ENCODE measurements at places on chromosomes 5 and 9. TPM values are rescaled to one million over a fixed set of nuclear protein-coding genes. Genes with fewer than 3 reads are reported as not detected.

CAMK2A gene
- 0.17 TPM for total RNA-seq

DNA sequence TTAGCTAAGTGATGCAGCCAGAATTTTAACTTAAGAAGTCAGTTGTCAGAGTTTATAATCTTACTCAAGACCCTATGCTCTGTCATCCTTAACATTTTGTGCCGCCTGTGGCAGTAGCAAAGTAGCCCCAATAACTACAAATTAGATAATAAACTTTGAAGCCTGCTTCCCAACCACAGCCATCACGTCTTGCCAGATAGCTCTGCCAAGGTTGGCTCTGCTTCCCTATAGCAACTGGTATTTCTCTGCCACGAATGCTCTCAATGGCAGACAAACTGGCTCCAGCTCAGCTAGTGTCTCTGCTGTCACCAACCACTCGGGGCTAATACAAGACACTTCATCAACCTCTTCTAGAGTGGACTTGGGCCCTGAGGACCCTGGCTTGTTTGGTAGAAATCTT, 576.1 kb downstream of the CDH12 start:
- DNase-seq, result no peak

DNA sequence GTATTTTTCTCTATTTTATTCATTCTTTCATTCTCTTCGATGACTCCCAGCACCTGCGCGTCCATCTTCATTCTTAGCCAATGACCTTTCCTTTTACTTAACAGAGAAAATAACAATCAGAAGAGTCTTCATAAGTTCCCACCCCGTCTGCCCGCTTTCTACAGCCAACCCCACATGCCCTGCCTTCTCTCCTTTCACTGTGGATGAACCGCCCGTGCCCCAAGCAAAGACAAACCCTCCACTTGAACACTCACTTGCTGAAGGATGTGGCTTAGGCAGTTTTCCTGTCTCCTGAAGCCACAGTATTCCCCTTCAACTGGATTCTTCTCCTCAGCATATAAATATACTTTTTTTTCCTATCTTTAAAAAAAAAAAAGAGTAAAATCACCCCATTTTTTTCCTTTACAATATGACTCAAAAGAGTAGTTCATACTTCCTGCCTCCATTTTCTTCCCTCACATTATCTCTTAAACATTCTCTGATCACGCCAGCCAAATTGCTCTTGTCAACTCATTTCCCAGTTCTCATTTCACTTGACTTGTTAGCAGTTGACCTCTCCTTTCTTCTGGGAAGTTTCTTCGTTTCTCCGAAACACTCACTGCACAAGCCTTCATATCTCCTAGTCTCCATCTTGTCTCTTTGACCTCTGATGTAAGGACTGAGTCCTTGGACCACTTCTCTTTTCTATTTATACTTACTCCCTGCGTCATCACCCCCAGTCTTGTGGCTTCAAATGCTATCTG, 11.1 kb downstream of the NIPSNAP3B start:
- no peak for DNase-seq

DNA sequence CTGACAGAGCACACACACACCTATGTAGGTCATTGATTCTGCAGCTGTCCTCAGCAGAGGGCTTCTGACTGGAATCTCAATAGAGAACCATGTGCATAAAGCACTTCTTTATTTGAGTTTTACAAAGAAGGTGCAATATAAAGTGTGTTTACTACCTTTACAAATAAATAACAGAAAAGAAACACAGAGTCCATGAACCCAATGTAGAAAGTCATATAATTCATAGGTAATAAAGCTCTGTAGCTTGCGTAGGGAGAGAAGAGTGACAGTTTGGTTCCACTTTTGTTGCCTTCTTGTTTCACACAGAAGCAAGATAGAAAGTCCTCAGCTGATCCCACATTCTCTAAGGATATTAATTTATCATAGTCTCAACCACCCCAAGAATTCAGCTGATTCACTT, 149.5 kb downstream of the GABRG2 start:
- no peak for DNase-seq

CNTFR gene
- total RNA-seq, result 0.05 TPM

DNA sequence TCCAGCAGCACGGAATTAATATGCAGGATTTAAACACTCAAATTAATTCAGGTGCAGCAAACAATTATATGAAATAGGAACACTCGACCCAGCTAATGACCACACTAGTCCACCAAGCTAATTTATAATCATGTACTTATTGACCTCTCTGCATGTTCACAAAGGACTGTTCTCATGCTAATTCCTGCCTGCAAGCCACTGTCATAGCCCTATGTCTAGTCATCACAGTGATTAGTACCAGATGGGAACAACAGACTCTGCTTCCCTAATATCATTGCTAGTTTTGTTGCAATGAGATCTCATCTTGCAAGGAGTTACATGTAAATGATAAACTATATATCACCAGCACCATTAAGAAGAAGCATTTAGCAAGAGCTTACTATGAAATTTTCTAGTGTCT, 553.0 kb upstream of the GRAMD2B start:
- peak; percentile 30 for DNase-seq

- DNase-seq, result no peak
These were observed at the start of gene THBS4 for GRCh38 chr5:80034962-80035821. TSS of gene THBS4 (plus strand) at chr5:80035348. CDS start at chr5:80035538, 190 bp downstream.

- no peak for DNase-seq
These were observed 82.9 kb downstream of the PHF2 start for GRCh38 chr9:93659044-93659836.

GRCh38 chr5:72096602-72097188, 10.6 kb upstream of the MAP1B start:
- peak; percentile 65 for DNase-seq

SPINK6 gene
- not detected for total RNA-seq

- no peak for DNase-seq
These were observed 177.6 kb upstream of the ST8SIA4 start for GRCh38 chr5:101080462-101081240.

DNA sequence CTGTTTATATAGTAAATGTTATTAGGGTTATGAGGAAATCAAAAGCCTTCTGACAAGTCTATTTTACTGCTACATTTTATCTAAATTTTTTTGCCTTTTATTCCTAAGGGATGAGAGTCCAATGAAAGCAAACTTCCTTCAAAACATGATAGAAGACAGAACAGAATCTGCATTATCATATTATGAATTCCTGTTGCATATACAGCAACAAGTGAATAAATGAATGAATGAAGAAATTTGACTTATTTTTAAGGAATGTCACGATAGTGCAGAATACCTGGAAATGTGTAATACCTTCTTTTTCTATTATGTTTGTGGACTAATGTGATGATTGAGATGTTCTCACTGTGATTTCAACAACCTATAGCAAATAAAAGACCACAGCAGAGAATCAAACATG, 13.5 kb upstream of the CAMLG start:
- DNase-seq, result no peak

GRCh38 chr5:133086366-133086875, 34.6 kb downstream of the HSPA4 start:
- DNase-seq, result no peak

DNA sequence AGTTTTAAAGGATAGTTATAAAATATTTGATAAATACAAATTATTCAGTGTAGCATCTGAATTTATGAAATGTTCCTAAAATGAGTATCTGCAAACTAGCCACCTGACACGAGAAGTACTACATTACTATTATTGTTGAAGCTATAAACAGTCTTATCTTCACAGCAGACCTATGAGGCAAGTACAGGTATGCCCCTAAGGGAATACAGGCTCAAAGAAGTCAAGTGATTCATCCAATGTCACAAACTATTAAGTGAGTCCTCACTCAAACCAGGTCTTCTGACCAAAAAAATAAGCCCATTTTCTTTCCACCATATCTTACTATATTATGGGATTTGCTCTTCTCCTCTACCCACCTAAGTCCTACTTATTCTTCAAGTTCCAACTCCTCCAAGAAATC, 28.7 kb downstream of the STRBP start:
- peak; percentile 42 for DNase-seq

DNA sequence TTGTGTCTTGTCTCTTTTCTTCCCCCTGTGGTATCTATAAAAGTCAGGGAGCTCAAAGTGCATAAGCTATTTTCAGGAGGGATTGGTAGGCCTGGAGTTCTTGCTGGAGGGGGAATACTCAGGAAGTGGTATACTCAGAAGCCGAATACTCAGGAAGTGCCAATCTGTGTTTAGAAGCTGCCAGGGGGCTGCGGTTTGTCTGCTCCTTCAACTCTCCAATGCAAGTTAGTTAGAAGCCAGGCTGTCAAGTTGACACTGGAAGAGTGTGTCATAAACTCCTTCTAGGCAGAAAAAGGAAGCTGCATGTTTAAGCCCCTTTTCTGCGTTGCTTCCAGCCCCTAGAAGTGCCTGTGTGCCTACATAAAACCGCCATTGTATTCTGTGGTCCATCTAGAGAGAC, 366.5 kb downstream of the TAF11L14 start:
- DNase-seq, result no peak

GRCh38 chr5:116652196-116652729, 77.6 kb upstream of the SEMA6A start:
- DNase-seq, result peak; percentile 9

GRCh38 chr5:74075501-74076484, 449.8 kb downstream of the ARHGEF28 start:
- no peak for DNase-seq

- DNase-seq, result peak; percentile 20
These were observed 1.0 kb upstream of the TSC1 start for GRCh38 chr9:132945186-132946130.

GRCh38 chr5:5598547-5599113, 176.2 kb downstream of the ICE1 start:
- no peak for DNase-seq

- DNase-seq, result no peak
These were observed 499.5 kb upstream of the KLF4 start for GRCh38 chr9:107989099-107989498.

DNA sequence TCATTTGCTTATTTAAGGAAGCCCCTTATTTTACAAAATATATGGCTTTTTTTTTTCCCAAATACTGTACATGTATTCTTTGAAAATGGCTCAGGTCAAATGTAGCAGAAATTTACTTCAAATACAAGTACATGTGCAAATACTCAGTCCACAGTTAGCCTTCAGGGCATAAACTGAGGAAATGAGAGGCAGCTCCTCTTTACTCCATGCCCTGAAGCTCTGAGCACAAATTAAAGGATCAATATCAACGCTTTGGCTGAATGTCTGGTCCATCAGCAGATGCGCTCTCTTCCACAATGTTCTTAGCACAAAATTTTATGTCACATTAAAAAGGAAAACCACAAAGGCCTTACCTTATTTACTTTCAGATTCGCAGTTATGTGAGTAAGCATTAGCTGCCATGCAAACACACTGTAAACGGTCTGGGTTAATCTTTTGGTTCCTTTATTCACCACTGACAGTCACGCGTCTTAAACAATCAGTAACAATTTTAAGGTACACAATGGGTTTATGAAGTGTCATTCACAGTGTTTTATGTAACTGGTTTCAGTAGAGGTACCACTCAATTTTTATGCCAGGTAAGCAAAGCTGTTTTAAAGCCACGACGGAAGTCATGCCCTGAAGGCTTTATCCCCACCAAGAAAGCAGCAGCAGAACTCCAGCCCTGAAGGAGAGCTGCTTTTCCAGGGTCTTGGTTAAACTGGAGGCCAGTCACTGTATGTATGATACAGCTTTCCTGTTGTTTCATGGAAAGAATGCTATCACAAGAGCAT, 103.4 kb downstream of the OTULIN start:
- DNase-seq, result peak; percentile 49

DOCK8 gene
- total RNA-seq, result 1.4 TPM

GRCh38 chr9:11755951-11756350, 937.2 kb upstream of the TYRP1 start:
- no peak for DNase-seq

OLFM1 gene
- total RNA-seq, result not detected

- DNase-seq, result no peak
These were observed 38.6 kb downstream of the MRPS30 start for GRCh38 chr5:44847206-44847852.

DNA sequence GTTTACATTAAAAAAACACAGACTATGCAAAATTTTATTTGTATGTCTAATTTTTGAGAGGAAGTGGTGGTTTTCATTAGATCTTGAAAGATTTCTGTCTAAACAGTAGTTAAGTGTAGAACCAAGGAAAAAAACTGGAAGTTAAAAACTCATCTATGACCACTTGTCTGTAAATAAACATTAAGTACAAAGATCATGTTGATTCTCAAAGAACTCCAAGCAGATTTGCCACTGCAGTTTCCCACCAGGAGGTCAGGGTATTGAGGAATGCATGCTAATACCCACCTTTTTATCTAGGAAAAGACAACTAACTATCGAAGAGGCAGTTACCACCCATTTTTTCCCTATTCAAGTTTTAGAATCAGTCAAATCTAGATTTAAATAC, 1.9 kb downstream of the STOM start:
- DNase-seq, result peak; percentile 23

- DNase-seq, result no peak
These were observed 159.2 kb upstream of the PLPPR1 start for GRCh38 chr9:100869326-100869725.

SLC34A3 gene
- total RNA-seq, result 0.10 TPM

DNA sequence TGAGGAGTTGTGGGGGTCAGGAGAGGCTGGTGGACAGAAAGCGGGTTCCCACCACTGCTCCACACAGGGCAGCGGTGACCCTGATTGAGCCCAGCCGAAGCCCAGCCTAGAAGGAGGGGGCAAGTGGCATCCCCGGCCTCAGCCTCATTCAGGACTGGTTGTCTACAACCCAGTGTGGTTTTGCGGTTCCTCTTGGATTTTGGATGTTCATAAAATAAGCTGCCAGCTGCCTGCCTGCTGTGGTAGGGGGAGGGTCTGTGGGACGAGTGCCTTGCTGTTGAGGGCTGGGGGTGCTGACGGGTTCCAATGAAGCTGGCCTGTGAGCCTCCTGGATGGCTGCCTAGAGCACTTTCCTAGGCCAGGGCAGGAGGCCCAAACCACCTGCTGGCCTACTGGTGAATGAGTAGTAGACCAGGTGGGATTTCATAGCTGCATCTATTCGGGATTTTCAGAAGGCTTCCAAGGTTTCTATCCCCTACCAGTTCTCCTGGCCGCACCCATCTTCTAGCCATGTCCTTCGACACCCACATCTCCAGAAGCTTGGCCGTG, 102.4 kb downstream of the NDFIP1 start:
- DNase-seq, result no peak

DNA sequence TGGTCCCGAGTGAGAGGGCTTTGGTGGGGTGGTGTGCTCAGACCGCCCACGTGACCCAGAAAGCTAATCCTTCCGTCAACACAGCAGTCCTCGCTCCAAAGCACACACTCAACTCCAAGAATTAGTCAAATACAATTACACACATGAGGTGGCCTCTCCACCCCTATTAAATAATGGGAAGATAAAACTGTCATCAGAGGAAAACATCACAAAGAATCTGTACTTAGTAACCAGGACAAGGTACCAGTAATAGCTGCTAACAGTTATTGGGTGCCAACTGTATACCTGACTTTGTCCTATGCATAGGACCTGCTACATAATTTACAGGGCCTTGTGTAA, 222.8 kb downstream of the HSPA4 start:
- no peak for DNase-seq

All from M059J (cell line).